ENCODE measurements at places on chromosomes 12 and 14.

DNA sequence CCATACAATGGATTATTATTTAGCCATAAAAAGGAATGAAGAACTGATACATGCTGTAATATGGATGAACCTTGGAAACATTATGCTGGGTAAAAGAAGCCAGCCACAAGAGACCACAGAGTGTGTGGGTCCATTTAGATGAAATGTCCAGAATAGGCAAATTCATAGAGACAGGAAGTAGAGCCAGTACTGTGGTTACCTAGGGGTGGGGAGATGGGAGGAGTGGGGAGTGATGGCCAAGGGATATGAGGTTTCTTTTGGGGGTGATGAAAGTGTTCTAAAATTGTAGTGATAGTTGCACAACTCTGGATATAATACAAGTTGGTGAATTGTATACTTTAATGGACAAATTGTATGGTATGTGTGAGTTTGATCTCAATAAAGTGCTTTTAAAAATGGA, 18.6 kb downstream of the JDP2 start:
- no peak for DNase-seq

DNA sequence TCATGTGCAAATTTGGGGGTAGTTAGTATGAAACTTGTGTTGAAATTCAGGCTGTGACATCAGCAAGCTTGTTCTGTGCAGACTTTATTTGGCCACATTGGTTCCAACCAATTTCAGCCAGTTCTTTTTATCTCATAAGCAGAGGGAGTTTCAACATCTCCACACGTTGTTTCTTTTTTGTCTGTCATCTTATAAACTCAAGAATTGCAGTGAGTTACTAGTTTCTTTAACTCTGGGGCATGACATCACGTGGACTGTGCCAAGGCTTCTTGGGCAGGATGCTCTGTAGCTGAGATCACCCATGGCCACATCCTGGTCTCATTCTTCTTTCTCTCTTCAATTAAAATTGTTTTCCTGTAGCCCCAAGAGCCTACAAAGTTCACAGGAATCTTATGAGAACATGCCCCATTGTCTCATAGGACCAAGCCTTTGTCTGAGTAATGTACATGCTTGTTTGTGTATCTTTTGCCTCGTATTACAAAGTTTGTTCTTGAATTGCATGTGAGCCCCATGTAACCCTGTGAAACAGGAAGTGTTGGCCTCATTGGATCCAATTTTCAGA, 982.0 kb upstream of the TMEM132C start:
- DNase-seq = no peak

- no peak for DNase-seq
These were observed 110.4 kb downstream of the ESRRB start for GRCh38 chr14:76486251-76486743.

DNA sequence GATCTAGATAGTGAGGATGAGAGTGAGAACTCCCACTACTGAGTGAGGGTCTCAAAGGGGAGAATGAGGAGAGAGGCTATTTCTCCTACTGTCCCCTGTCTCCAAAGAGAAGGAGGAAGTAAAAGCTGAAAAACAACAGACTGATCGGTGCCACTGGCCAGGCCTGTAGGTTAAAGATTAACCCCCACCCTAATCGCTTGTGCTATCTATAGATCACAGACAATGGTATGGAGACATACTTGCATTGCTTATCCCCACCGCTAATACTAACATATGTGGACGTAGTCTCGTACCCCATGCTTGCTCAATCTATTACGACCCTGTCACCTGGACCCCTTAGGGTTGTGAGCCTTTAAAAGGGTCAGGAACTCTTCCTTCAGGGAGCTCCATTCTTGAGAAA, 777.9 kb upstream of the TMEM132C start:
- no peak for DNase-seq

GRCh38 chr12:103855036-103855712, 14.1 kb upstream of the NT5DC3 start:
- DNase-seq = no peak

- DNase-seq = no peak
These were observed 31.1 kb downstream of the NRDE2 start for GRCh38 chr14:90300611-90301047.

DNA sequence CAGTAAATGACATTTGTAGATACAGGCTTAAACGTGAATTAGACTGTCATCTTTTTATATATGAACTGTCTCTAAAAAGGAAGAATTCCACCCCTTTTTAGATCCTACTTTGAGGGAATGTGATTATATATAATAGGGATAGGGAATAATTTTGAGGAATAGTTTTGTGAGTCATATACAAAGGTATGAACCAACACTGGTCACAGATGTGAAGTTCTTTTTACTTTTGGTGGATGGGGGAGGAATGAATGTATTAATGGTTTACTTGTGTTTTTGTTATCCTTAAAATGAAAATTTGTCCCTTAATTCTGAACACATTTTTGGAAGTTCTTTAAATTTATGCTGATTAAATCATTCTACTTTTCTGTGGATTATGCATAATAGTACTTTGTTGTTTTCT, 30.4 kb downstream of the FRS2 start:
- no peak for DNase-seq

GRCh38 chr12:54525383-54525782, 24.0 kb upstream of the PDE1B start:
- DNase-seq = no peak
